ENCODE measurements at places on chromosomes 12 and 14.
A peak's percentile ranks its signal among the peaks of the same experiment; 100 is the strongest.

- DNase-seq: no peak
Measured at GRCh38 chr12:132675757-132676432, 11.2 kb downstream of the POLE start.

DNA sequence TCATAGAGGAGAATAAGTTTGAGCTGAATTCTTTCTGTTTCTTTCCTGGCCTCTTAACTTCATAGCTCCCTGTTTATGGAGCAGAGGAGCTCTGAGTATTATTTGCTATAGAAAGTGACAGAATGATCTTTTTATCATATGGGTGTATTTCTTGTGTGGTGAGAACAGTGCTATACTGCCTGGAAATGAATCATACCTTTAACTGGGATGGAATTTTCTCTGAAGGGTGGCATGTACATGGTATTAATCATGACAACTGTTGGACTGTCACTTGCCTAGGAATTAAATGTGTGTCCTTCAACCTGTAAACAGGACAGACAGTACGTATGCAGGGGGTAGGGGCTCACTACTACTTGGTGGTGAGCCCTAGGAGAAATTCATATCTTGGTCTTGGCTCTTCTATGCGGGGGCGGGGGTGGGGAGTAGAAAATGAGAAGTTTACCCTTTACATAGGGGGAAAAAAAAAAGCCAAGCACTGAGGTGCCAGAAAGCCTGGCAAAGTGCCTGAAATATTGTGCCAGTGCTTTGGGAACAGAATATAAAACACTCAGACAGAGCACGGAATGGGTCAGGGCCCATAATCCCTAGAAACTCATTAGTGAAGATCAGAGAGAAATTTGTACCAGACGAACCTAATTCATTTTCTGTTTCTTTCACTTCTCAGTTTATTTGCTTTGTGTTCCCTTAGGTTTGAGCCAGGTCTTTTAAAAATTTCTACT is 33.8 kb downstream of the ARMH4 start:
- DNase-seq: no peak

DNA sequence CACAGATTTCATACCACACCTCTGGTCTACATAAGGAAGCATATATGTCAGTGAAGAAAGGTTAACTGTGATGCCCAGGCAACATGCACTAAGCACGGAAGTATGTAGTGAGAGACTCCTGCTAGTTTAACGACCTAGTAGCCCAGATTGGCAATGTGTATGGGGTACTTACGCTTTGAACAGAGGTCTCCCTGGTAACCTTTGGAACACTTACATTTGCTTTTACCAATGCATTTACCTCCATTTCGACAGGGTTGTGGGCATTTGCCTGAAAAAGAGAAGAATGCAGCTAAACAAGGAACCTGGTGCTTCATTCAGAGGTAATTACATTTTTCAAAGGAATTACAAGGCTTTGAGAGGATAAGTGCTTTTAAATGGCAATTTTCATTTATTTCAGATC is 65.2 kb downstream of the WIF1 start:
- no peak for DNase-seq

- DNase-seq: no peak
Measured at GRCh38 chr14:24067133-24068082, 4.0 kb upstream of the CPNE6 start.

GRCh38 chr12:60693019-60693626 is 1097.3 kb downstream of the SLC16A7 start:
- no peak for DNase-seq

GRCh38 chr12:28759333-28759732 is 389.7 kb upstream of the FAR2 start:
- peak; percentile 8 for DNase-seq
